ENCODE measurements at places on chromosomes 2 and 18.

DNA sequence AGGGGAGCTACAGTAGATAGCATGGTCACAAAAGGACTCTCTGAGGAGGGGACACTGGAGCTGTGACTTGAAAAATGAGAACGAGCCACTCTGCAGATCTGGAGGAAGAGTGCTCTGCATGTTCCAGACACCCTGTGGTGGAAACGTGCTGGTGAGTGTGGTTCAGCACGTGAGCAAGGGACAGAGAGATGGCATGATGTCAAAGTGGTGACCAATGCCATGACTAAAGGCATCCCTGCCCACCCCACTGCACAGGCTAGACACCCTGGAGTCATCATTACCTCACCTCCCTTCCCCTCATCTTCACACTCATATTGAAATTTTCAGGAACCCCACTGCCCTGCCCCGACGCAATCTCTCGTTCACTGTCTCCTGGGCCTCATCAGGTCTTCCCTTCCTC, 56.5 kb downstream of the SLC4A5 start:
- no peak for DNase-seq

GRCh38 chr2:142825861-142826260, 51.6 kb upstream of the KYNU start:
- no peak for DNase-seq

DNA sequence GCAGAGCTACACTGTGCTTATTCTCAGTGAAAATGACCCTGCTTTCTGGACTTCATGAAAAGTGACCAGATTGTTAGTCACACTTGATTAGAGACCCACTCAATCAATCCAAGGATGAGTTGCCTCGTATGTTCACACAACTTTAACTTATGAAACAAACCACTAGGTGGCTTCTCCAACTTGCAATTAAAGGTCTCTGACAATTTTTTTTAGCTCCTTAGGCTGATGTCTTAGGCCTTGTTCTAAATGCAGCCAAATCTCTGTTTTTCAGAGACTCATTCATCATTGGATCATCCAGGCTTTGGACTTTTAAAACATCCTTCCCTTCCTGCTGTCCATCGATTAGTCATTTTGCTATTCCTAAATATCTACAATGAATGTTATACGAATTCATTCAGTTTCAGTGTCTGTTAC, 63.4 kb downstream of the MREG start:
- no peak for DNase-seq

GRCh38 chr2:217279140-217279539, 419.3 kb upstream of the TNP1 start:
- no peak for DNase-seq

DNA sequence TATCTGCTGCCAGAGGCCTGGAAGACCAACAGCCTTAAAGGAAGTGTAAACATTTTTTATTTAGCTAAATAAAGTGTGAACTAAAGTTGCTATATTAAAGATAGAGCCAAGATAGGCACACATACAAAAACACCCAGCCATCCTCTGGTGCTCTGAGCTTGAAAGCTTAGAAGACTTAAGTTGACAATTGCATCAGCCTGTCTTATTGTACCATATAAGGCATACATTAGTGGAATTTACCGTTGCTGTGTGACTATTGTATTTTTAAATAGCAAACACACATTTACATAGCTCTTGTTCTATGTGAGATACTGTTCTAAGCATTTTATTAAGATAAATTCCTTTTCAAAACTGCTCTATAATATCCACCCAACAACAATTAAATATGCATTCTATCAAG, 736.6 kb upstream of the ZEB2 start:
- DNase-seq, result no peak

GRCh38 chr2:161576421-161576820, 47.8 kb upstream of the SLC4A10 start:
- no peak for DNase-seq

GRCh38 chr18:27769152-27769551, 407.8 kb downstream of the CDH2 start:
- DNase-seq, result no peak

DNA sequence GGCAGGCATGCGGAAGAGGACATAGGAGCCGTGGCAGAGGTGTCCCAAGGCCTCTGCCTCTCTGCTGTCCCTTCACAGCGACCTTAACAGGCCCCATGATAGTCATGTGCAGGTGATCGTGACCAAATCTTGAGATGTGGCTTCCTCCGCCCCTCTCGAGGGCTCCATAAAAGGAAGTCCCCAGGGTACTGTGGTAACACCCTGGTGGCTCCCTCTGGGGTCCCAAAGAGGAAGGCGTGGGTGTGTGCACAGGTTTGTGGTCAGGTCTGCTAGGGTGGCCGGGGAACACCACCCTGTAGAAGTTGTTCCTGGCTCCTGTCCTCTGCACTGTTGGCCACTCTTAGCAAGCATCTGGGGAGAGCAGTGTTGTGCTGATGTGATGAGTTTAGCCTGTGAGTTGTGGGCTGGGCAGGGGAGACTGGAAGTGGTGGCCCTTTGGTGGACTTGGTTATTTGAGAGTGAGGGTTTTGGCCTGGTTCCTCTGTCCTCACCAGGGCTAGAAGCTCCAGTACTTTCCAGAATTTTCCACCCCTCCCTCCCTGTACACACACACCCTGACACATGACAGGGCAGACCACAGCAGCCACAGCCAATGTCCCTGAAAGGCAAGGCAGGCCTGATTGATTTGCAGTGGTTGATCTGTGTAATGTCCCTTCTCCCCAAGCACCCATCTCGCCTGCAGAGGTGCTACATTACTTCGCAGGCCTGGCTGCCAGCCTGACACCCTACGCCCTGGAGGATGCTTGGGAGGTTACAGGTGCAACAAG, 68.9 kb upstream of the BOD1L2 start:
- DNase-seq, result no peak

DNA sequence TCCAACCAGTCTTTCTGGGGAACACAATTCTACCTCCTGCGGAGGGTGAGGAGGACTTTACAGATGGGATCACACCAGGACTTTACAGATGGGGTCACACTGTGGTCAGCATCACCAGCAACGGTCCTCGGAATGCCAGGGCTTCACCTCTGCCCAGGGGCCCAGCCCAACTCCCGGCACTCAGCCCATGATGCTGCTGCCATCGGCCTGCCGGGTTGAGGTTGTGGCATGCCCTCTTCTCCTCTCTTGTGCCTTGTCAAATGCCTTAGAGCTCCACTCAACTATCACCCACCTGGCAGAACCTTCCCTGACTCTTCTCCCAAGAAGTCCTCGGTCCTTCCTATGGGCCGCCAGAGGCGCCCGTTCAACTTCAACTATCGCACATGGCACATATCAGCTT, 166.7 kb downstream of the CTIF start:
- DNase-seq, result no peak

DNA sequence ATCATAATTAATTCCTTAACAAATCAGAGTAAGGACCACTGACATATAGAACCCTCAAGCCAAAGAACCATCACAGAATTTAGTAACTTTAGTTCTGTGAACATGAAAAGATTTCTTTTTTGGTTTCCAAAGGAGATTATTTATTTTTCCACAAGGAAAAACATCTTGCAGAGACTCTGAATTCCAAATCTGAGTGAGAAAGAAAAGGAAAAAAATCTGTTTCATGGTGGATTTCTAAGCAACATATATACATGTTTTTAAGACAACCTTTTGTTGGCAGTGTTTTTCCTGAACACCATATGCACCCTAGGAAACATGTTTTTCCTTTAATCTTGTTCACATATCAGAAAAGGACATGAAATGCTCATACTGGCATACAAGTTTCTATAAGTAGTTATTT, 149.8 kb downstream of the AGPS start:
- DNase-seq, result no peak

GRCh38 chr18:13136904-13137669, 81.5 kb upstream of the LDLRAD4 start:
- peak; percentile 86 for DNase-seq

DNA sequence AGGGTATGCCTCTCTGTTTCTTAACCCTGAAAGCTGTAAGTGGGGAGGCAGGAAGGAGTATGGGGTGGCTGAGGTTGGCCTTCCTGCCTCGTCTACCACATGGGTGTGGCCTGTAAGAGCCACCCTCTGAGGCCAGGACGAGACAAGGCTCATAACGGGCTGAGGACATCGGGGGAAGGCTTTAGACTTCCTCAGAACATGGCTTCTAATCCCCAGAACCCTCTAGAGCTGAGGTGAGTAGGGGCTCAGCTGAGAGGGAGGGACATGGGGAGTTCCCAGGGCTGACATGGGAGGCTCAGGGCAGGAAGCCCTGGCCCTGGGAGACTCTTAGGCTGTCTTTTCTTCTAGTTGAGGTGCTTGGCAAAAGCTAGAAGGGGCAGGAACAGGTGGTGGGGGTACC, 36.7 kb downstream of the EMX1 start:
- DNase-seq, result no peak

GRCh38 chr2:187581125-187581896, 27.1 kb upstream of the TFPI start:
- DNase-seq, result no peak

DNA sequence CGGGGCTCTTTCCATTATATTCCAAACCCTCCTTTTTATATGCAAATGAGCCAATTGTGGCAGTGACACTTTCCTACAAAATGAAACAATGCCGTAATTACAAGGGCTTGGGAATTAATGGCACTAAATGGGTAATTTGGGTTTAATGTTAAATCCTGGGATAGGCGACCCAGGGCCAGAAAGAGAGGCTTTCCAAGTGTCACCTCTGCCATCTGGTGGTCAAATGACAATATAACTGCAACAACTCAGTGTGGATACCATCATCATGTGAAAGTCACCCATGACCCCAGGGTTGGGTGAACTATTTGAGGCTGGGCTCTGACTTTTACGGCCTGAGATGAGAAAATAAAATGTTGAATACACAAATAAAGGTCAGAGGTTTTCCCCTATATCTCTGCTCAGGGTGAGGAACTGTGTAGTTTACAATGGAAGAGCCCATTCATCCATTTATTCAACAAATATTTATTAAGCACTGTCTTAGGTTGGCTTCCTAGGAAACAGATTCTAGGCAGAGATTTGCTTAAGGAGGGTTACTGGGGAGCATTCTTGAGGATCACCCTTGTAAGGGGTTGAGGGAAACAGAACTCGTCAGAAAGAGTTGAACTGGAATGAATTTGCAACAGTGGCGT, 13.6 kb upstream of the THADA start:
- DNase-seq, result no peak

DNA sequence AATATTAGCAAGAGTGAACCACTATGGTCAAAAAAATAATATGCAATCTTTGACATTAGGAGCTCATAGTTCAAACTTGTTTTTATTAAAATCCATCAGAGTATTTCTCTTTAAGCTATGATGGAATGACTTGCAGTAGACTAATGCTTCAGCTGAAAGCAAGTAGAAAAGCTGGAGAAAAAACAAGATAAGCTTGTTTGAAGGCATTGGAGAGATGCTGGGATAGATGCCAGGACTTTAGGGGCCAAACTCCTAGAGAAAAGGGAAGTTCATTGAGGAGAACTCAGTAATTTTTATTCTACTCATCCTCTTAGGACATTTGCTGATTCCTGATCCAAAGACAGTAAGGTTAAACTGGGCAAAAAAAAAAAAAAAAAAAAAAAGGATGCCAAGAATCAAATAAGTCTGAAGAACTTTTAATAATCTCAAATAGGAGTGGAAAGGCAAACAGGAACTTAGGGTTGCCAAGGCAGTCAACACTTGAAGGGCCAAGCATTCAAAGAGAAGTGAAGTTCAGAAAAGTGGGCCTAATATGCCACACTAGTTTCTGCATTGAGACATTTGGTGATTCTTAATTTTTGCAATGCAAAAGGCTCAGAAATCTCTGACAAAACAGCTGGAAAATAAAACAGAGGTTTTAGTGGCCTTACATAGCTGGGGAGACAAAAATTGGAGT, 19.7 kb upstream of the AFF3 start:
- DNase-seq, result no peak

DNA sequence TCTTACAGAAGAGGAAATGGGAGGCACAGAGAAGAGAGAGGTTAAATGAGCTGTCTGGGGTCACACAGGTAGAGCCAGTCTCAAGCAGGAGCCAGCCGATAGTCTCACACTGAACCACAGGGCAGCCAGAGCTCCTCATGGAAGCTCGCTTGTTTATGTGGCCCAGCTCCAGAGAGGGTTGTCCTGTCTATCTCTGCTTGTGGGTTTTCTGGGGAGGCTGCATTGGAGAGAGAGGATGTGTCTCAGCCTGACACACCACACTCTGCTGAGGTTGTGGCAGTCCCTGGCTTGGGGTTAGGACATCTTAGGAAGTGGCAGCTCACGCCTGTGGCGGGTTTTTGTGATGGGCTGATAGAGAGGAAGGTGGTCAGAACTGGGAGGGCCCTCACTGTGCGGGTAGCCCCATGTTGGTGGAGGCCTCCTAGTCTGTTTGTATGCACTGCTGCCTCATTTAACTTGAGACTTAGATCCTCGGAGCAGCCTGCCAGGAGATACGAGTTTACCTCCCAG, 52.3 kb downstream of the TCF7L1 start:
- no peak for DNase-seq

DNA sequence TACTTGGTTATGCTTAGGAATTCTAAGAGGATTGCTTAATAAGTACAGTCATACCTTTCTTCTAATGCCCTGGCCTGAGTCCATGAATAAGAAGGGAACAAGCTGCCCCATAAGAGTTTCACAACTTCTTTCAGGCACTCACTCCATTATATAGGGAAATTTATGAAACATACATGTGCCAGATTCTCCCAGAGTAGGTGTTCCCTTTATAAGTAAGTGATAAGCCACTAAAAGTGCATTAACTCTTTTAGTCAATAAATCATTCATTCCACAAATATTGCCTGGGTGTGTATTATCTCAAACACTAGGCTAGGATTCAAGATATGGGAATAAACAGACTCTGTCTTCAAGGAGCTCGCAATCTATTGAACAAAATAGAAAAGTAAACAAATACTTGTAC, 84.5 kb upstream of the RBBP8 start:
- no peak for DNase-seq

DNA sequence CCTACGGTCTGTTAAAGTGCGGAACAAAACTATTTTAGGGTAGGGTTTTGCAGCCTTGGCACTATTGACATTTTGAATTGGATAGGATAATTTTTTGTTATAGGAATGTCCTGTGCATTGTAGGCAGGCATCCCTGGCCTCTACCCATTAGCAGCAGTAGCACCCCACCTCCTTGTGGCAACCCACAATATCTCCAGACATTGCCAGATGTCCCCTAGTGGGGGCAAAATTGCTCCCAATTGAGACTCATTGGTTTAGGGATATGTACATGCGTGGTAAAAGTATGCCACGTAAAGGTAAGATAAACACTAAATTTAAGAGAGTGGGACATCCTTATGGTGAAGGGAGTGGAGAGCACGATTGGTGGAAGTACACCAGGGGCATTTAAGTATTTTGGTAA, 4.6 kb downstream of the MIB1 start:
- no peak for DNase-seq

- no peak for DNase-seq
These were observed 45.3 kb upstream of the CTLA4 start for GRCh38 chr2:203822240-203822639.

DNA sequence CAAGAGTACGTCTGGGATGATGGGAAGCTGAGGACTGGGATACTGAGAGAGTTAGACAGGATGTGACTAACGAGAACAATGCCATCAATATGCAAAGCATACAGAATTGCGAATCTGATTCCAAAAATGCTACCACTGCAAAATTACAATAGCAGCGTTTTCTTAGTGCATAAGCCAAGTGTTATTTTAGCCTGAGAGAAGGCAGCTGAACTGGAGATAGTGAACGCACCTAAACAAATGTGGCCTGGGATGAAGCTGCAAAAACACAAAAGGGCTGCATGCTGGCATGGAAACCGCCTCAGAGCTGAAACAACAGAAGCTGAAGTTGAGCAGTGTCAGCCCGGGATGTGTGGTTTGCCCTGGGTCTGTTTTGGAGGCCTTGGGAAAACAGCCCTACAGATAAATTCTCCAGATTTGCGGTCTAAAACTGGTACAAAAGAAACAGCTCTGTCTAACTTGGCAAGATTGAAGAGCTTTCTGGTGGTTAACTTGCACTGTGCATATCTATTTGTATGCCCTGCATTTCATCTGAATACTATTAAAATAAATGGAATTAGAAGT, 45.5 kb downstream of the LYPD6 start:
- no peak for DNase-seq
